ENCODE measurements at places on chromosomes 3 and 15. TPM values are rescaled to one million over a fixed set of nuclear protein-coding genes. Genes with fewer than 3 reads are reported as not detected.

ARNT2 gene
- 13.6 TPM for total RNA-seq

NR1I2 gene
- not detected for total RNA-seq

AQP9 gene
- total RNA-seq, result not detected

SLC28A2 gene
- not detected for total RNA-seq

LRRC31 gene
- total RNA-seq, result not detected

CHST2 gene
- total RNA-seq, result 0.57 TPM

Data from A549 treated with GW870086 at 1 μM for 4 hours (cell line).